Nucleus accumbens (tissue), 56 donors: ENCODE measurements at places on chromosomes 12 and 14.

DNA sequence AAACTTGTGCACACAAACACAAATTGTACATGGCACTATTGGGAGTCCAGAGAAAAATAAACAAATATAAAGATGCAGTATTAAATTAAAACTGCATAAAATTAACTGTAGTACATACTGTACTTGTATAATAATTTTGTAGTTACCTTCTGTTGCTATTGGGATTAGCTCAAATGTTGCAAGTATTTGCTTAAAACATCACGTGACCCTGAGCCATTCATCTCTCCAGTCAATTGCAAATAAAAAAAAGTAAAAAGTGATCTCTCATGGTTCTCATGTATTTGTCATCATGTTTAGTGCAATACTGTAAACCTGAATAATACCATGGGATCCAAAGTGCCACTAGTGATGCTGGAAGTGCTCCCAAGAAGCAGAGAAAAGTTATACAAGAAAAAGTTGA lies 88.1 kb upstream of the NAV3 start:
- no peak for DNase-seq

DNA sequence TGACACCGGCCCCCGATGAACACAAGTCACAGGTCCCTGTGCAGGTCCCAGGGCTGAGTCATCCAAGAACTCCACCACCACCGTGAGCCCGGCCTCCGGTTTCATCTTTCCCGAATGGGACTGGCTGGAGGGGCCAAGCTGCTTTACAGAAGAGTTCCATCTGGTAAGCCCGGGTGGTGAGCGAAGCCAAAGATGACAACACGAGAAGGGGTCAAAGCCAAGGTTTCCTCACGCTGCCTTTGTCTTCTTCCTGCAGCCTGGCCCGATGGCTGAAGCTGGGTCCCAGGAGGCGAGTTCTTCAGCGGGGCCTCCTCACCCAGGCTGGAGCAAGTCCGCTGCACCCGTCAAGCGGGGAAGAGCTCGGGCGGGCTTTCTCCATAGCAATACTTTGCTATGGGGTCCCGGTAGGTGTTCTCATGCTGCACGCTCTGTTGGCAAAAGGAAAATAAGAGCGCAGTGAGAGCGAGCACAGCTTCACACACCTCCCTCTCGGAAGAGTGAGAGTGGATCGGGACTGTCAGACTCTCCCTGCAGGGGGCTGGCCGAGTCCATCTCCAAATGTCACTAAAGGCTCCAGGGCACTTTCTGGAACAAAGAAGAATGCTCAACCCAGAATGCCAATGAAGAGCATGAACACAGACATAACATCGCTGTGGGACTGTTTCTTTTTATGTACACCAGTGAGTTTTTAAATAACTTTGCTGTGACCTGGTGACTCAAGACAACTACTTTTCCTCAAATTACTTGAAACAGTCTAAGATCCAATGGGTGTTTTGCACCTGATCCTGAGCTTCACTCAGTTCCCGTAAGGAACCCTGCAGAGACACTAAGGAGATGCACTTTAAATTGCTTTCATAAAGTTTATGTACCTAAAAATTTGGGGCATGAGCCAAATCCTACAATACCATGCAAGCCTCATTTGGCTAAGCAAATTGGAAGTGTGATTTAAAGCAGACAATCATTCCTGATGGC lies 20.1 kb downstream of the SPRING1 start:
- peak; percentile 45 for DNase-seq

DNA sequence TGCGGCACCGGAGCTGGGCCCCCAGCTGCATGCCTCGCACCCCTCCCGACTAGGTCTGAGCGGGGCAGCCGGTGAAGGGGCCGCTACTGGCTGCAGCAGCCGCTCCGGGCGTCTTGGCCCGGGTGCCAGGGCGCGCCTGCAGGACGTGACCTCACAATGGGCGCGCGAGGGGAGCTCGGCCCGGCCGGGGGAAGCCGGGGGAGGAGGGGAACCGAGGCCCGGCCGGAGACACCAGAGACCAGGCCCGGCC lies 353 bp downstream of the BAG5 start:
- no peak for DNase-seq

- DNase-seq: no peak
These were observed 1.4 kb downstream of the NYNRIN start for GRCh38 chr14:24399999-24400718.

DNA sequence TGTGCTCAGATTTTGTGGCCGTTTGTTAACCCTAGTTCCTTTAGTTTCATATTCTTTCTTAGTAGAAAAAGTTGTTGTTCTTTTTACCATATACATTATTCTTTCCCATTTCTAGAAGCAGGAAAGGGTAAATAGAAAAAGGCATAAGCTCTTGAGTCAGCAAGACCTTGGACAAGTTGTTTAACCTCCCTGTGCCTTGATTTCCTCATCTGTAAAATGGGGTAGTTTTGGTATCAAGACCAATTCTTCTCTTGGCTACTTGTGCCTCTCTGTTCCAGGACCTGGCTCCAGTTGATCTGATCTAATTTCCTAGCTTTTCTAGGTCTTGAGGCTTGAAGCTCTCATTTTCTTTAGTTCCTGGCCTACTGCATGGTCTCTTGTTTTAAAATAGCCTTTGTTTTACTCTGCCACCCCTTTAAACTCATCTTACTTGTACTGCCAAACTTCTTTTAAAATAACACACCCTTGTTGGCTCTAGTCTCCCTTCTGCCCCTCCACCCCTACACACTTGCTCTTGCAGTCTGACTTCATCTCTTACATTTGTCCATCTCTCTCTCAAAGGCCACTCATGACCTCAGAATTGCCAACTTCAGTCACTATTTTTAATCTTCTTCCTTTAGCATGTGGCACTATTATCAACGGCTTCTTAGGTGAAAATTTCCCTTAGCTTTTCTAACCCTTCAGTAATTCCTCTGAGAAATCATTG lies 143.7 kb downstream of the TTLL5 start:
- no peak for DNase-seq

DNA sequence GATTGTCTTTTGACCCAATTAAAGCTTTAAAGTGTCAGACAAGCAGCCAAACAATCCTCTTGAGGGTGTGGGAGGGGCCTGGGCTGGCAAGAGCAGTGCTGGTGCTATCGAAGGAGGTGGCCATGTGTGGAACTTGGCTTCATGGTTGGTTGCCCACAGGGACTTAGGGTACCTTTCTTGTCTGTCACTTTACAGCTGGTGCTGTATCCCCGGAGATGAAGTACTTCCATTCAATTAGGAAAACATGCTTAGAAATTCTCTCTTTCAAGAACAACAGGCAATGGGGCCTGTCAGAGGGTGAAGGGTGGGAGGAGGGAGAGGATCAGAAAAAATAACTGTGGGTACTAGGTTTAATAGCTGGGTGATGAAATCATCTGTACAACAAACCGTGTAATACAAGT lies 86.5 kb downstream of the DAAM1 start:
- no peak for DNase-seq

GRCh38 chr12:80936353-80936641 lies 1.4 kb downstream of the LIN7A start:
- DNase-seq: no peak

DNA sequence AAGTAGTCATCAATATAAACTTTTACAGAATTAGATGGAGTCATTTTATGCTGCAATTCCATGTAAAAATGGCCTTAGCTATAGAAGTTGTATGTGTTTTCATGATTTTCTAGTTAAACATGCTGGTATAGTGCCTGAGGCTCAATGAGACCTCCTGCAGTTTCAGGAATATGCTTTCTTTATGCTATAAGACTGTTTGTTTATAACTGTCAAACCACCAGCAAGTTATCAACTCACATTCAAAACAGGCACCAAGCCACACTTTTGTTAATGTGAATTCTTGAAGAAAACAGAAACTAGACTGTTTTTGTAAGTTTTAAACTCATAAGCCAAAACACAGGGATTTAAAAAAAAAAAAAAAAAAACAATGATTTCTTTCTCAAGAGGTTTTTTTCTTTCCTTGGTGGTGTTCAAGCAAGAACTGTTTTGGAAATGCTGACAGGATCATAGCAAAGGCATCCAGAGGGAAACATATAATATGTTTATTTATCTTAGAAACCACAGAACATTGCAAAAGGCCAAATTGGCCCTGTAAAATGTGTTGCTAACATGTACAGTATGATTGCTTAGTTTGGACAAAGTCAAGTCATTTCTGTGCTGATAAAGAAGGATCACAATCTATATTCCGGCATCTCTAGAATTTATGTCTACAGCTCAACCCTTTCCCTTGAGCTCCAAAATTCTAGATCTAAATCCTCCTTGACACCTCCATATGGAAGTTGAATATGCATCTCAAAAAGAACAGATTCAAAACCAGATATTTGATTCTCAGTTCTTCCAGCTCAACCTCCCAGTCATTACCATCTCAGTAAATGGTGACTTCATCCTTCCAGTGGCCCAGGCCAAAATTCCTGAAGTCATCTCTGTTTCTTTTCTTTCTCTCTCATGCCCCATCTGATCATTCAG lies 29.0 kb upstream of the LUM start:
- DNase-seq: no peak

DNA sequence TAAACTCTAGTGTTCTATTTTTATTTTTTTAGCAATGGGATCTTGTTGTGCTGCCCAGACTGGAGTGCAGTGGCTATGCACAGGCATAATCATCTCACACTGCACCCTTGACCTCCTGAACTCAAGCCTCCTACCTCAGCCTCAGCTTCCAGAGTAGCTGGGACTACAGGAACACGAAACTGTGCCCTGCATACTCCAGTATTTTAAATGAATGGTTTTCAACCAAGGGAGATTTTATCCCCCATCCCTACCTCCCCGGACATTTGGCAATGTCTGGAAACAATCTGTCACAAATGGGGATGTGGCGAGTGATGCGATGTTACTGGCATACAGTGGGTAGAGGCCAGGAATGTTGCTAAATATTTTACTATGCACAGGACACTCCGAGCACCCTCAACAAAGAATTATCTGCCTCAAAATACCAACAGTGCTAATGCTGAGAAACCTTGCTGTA lies 2.1 kb downstream of the CBX5 start:
- DNase-seq: no peak

DNA sequence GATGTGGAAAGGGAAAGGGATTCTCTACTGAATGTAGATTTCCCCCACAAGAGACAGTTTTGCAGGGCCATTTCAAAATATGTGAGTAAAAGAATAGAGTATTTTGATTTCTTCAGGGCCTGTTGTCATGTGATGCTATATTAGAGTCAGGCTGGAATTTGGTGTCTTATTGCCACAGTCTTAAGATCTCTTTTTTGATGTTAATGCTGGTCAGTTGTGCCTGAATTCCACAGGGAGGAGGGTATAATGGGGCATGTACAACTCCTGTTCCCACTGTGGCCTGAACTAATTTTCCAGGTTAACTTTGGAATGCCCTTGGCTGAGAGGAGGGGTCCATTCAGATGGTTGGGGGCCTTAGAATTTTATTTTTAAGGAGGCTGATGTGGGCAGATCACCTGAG lies 111.0 kb upstream of the MAX start:
- DNase-seq: no peak

- no peak for DNase-seq
These were observed 85.1 kb upstream of the NID2 start for GRCh38 chr14:52153939-52154338.

DNA sequence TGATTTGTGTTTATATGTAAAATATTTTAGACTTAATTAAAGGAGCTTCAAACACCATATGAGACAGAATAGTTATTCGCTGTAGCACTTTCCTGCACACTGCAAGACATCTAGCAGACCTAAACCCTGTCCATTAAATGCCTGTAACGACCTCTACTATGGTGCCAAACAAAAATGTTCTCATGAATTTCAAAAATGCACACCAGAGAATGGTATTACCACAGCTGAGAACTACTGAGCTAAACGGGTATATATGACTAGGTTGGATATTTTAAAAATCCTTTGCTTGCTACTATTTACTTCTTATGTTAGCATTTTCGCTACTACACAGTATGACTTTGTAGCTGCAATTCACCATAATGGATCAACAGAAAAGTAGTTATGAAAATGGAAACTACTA lies 34.8 kb downstream of the SPPL3 start:
- DNase-seq: no peak

GRCh38 chr14:29799464-29800095 lies 128.1 kb downstream of the PRKD1 start:
- DNase-seq: no peak

DNA sequence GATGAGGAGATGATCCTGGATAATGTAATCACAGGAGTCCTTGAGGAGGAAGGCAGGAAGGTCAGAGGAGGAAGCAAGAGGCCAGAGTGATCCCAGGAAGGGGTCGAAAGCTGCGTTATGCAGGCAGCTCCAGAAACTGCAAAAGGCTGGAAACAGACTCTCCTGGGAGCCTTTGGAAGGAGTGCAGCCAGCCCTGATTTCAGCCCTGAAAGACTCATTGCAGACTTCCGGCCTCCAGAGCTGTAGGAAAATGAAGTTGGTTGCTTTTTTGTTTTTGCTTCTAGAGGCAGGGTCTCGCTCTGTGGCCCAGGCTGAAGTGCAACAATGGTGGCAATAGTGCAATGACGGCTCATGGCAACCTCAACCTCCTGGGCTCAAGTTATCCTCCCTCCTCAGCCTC lies 44.6 kb upstream of the FZD10 start:
- no peak for DNase-seq

DNA sequence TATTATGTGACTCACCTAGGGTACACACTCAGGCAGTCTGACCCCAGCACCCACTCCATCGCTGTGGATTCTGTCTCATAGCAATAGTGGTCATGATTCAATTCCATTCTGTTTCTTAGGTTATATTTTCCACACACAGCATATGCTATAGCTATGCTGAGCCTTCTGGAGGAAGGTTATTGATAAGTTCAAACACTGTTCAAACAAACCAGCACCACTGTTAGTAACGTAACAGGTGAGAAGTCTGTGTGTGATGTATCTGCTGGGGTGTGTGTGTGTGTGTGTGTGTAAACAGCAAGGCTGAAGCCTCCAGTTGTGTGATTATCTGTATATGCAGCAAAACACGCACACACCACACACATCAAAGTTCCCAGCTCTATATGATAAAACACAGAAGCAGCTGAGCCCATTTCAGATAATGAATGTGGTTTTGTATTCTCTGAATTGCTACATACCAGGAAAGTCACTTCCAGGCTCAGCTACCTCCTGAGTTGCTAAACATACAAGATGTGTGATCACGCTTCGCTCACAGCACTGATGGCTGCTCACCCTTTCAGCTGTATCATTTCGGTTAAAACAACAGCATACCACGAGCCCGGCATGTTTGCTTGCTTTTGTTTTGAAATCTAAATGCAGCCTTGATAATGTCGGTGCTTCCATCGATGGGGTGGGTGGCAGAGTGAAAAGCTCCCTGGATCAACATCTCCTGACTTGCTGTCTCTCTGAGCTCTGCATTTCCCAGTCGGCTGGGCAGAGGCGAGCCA lies 6.8 kb upstream of the SYNE3 start:
- DNase-seq: no peak

DNA sequence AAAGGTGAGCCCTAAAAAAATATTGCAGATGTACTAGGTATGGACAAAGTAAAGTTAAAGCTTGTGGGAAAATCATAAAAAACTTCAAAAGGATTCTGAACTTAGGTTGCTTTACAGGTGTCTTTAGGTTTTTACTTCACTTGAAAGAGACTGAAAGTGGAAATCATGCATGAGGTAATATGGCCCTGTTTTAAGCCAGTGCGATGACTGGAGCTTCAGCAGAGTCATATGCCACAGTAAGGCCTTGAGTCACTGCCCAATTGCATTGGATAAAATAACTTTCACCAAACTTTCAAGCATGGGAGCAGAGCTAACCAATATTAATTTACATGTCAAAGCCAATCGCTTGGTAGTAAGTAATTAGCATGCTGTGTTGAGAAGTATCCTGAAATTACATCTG lies 63.9 kb upstream of the TMEM260 start:
- DNase-seq: no peak
